ENCODE measurements at places on chromosomes 6 and 20. TPM values are rescaled to one million over a fixed set of nuclear protein-coding genes. Genes with fewer than 3 reads are reported as not detected.

The FAM217A gene
- not detected for total RNA-seq

The NEURL2 gene
- total RNA-seq = 7.5 TPM

- no peak for DNase-seq
These were observed 28.4 kb upstream of the MAS1L start for GRCh38 chr6:29516108-29516507.

- DNase-seq = no peak
These were observed 38.6 kb downstream of the OVOL2 start for GRCh38 chr20:18019068-18019467.

GRCh38 chr6:66638099-66638498, 931.1 kb upstream of the EYS start:
- DNase-seq = no peak

DNA sequence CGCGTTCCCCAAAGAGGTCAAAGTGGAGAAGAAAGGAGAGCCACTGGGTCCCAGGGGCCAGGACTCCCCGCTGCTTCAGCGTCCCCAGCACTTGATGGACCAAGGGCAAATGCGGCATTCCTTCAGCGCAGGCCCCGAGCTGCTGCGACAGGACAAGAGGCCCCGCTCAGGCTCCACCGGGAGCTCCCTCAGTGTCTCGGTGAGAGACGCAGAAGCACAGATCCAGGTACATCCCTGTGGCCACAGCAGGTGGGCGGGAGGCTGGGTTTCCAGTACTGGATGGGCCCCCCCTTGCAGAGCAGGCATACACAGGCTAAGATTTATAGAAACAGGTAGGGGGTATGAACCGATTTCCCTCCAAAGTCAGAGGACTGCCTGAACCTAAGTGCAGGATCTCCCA, 42.7 kb upstream of the SMIM28 start:
- no peak for DNase-seq

DNA sequence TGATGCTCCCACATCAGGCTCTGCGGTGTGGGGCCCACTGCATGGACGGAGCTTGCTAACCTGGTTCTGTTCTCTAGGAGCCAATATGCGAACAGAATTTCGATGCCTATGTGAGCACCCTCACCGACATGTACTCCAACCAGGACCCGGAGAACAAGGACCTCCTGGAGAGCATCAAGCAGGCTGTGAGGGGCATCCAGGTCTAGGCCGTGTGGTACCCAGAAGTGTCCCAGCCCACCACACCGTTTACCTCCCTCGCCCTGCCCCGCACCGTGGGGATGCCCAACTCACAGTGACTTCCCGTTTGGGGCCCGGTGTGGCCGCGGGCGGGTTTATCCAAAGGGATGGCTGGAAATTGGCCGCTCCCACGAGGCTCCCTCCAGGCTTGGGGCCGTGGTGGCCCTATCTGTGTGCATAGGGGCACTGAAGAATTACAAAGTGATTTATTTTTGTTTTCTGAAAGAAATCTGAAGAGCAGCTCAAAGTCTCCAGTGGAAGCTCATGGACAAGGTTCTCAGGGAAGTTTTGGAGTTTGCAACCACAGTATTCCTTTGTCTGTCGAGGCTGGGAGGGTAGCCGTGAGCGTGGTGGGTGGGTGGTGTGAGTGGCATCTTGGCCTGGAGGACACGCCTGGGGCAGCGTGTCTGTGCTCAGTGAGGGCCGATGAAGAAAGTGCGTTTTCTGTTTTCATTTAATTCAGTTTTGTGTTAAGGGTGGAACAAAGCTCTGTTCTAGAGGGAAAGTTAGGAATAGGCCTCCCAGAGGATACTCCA, 15.1 kb upstream of the PCMTD2 start:
- DNase-seq = peak; percentile 44

DNA sequence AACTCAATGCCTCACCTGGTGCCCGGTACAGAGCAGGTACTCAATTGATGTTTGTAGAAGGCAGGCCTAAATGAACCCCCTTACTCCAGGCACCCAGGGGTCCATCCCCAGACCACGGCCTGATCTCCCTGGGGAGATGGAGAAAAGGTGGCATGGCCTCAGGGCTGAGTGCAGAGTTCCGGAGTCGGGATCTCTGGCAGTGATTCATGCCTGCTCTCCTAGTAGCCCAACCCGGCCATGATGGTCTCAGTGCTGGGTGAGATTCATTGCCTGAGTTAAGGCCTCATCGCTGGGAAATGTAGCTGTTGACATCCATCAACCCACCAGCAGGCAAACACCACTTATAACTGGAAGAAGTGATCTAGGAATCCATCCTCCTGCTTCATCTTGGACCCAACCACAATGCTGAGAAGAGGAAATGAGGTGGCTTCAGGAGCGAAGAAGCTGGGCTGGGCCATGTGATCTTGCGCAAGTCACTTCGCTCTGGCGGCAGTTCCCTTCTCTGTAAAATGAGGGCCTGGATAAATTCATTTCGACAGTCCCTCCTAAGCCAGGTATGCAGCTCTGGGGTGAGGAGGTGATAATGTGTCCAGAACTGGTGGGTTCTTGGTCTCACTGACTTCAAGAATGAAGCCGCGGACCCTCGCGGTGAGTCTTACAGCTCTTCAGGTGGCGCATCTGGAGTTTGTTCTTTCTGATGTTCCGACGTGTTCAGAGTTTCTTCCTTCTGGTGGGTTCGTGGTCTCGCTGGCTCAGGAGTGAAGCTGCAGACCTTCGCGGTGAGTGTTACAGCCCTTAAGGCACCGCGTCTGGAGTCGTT, 24.7 kb downstream of the ETV7 start:
- no peak for DNase-seq

GRCh38 chr20:53878262-53879047, 191.9 kb downstream of the BCAS1 start:
- DNase-seq = no peak

DNA sequence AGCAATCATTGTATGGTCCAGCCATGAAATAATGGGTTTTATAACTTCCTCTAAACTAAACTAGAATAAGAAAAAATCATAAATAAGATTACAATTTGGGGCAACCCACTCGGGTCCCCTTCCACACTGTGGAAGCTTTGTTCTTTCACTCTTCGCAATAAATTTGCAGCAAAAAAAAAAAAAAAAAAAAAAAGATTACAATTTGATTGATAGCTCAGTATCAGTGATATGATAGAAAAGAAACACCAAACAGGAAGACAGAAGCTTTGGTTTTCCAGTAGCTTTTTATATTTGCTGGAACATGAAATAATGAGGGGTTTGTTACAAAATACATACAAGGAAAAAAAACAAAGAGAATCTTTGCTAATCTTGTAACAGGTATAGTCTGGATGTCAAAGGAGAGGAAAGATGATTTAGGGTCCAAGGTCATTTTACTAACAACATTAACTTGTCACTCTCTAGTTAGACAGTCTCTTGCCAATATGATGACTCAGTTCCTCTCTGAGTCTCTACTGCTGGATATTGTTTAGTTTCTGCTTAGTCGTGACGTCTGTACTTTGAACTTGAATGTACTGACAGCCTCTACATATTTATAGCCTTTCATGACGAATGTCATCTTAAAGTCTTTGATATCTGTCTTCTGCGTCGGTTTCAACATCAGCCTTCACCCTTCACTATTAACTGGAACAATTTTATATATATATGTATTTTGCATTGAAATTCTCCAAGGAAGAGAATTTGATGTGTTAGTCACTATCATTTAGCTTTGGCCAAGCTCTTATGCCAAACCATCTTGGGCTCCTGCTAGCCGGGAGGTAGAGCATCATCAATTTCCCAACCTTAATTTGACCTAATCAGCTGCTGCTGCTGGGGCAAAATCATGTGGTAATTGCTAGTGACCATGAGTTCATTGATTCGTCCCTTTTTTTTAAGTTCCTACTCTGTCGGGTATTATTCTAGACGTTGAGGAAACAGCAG, 213.1 kb upstream of the STXBP5 start:
- no peak for DNase-seq

Measured in breast epithelium (tissue), 4 donors.